Calu3 (cell line): ENCODE measurements at places on chromosomes 16 and 17.
A peak's percentile ranks its signal among the peaks of the same experiment; 100 is the strongest.

GRCh38 chr16:68921637-68922036 lies 78.3 kb downstream of the TANGO6 start:
- peak; percentile 82 for DNase-seq

GRCh38 chr16:87709677-87710076 lies 56.1 kb downstream of the KLHDC4 start:
- no peak for DNase-seq

DNA sequence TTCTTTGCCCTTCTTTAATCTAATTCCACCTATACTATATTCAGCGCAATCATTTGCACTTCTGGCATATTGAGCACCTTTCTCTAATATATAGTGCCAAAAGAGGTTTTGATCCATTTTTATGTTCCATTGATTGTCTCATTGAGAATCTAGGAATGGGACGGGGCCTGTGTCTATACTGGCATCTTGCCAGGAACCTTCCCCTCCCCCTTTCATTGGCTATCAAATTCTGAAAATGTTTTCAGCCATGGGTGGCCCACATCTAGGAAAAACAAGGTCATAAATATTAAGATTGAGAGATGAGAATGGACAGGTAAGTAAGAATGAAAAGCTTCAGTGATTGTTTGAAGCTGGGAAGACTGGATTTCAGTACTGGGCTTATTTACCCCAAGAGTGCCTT lies 159.9 kb downstream of the FTO start:
- DNase-seq = no peak

DNA sequence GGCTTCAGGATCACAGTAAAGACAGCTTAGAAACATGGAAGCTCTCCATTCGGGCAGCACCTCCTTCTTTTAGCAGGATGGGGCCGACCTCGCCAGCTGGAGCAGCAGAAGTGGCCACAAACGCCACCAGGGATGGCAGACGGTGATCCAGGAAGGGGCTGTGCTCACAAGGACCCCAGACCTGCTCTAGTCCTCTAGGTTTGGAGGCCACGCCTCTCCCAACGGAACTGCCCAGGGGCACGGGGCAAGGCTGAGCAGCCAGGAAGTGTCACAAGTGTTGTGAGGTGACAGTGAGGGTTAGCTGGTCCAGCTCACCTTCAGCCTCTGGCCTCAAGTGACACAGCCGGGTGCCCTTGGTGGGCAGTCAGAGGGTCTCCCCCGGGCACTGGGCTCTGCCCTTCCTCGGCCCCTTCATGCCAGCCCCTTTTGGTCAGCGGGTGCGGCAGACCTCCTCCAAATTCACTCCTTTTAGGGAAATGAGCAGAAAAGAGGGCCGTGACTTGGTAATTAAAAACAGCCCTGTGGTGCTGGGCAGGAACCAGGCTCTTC lies 20.4 kb downstream of the CEP295NL start:
- DNase-seq = no peak

DNA sequence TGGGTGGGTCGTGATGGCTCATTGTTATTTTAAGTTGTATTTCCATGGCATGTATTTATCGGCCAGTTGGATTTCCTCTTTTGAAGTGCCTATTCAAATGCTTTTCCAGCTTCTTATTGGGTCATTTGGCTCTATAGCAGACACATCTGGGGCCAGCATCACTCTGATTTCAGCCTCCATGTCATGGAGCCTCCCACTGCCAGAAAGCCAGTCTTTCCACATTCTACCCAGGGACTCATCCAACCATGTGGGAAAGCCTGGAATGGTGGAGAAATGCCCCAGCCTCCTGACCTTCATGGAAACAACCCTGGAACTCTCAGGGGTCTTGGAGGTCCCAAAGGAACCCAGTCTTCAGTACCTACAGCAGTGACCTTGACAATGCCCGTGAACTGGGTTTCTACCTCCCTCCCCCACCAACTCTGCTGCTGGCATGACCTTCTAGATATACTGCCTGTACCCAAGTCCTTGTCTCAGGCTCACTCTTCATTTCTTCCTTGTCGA lies 33.8 kb upstream of the ADGRG1 start:
- no peak for DNase-seq

DNA sequence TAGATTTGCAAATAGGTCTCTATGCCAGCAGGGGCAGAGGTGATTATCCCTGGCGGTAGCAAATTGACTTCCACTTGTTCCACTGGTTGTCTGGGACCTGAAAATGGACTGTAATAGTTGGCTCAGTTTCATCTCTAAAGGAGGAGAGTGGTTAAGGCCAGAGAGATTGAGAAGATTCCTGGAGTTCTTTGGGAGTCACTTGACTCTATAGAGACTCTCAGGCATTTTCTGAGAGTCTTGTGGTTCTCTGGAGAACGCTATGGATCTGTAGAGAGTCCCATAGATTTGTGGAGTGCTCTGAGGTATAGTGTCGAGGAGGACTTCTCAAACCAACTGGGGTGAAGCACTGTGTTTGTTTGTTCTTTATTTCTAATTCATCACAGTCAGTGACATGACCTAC lies 8.9 kb upstream of the PMP22 start:
- DNase-seq = no peak

GRCh38 chr17:39635614-39636176 lies 1.2 kb upstream of the STARD3 start:
- no peak for DNase-seq

- DNase-seq = no peak
Measured at GRCh38 chr17:20122254-20122879, 113.2 kb downstream of the SPECC1 start.

DNA sequence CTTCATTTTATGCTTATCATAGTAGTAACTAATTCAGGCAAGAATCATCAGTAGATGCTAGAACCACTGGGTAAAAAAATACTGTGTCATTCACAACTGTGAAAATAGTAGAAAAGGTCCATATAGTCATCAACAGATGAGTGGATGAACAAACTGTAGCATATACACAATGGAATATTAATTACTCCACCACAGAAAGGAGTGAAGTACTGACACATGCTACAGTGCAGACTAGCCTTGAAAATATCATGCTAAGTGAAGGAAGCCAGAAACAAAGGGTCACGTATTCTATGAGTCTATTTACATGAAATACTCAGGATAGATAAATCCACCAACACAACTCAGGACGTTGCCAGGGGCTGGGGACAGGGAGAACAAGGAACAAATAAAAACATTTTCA lies 13.3 kb downstream of the USP22 start:
- DNase-seq = no peak

DNA sequence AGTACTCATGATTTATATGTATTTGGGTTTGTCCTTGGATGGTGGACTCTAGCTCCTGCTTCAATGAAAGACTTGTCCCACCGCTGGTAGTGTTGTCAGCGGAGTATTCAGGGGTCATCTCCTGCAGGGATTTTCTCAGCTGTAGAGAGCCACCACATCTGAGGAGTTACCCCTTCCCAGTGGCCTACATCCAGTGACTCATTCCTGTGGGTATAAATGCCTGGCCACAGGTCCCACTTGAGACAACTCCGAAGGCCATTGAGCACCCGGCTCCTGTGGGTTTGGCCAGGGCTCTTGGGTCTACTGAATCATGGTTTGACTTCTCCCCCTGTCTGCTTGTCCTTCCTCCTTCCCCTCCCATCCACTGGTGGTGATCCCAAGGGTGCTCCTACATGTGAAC lies 34.6 kb upstream of the WSB1 start:
- DNase-seq = no peak

DNA sequence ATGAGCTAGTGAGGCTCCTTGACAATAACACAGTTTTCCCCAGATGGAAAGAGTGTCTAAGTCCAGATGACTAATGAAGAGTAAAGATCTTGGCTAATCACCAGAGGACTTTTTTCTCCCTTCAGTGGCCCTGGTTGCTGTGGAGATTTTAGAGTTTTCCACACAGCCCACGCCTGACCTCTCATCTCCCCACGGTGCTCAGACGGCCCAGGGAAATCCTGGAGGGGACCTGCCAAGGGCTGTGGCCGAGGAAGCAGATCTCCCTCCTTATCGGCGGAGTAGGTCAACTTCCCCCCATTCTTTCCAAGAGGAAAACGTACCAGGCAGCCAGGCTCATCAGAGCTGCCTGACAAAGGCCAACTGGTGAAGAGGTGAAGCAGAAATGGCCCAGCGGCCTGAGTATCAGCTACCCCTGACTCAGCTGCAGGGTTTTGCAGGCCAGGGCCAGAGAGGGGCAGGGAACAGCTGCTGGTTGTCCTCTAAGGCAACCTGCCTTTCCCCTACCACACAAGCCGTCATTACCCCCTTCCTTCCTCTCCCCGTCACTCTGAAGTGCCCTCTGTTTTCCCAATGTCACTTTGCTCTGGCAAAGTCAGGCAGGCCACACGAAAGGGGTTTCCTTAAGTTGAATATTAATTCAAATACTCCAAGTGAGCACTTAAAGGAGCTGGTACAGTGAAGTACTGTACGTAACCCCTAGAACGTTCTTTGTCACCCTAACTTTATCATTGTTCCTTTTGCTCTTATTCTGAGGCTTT lies 140.2 kb upstream of the ADAMTS18 start:
- no peak for DNase-seq

- no peak for DNase-seq
Measured at GRCh38 chr17:58072862-58073261, 10.4 kb upstream of the DYNLL2 start.

DNA sequence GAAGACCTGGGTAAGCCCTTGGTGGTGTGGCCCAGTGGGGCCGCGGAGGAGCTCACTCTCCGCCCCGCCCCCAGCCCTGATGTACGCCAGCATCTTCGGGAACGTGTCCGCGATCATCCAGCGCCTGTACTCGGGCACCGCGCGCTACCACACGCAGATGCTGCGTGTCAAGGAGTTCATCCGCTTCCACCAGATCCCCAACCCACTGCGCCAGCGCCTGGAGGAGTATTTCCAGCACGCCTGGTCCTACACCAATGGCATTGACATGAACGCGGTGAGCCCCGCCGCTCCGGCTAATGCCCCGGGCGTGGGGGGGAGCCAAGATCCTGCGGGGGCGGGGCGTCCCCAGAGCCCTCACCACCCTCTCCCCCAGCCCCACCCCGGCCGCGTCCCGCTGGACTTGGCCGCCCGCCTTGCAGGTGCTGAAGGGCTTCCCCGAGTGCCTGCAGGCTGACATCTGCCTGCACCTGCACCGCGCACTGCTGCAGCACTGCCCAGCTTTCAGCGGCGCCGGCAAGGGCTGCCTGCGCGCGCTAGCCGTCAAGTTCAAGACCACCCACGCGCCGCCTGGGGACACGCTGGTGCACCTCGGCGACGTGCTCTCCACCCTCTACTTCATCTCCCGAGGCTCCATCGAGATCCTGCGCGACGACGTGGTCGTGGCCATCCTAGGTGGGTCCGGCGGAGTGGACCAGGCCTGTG lies 12.1 kb upstream of the DCAF7 start:
- no peak for DNase-seq

GRCh38 chr17:20228410-20228809 lies 219.3 kb downstream of the SPECC1 start:
- no peak for DNase-seq

DNA sequence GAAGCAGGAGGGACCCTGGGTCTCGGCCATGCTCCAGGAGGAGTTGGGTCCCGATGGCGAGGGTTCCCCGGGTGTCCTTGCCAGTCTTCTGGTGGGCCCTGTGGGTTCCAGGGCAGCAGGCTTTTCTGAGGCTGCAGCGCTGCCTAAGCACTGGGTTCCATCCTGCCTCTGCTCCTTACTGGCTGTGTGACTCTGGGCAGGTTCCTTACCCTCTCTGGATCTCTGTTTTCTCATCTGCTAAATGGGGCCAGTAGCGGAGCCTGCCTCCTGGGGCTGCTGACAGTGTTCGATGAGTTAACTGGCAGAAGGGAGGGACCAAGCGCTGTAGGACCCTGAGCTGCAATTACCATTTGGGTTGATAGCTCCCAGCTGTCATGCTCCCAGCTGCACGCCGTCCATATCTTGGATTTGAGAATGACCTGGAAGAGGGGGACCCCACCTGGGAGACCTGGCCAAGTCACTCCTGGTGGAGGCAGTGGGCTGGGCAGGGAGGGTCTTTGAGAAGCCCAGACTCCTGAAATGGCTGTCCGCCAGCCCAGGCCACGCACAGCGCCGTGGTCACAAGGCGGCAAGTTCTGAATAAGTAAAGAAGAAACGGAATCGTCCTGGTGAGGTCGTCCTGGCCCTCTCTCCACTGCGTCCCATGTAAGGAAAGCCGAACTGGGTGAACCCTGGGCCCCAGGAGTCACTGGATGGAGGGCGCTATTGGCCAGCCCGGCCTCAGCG lies 47.2 kb upstream of the GSE1 start:
- no peak for DNase-seq

GRCh38 chr17:31696703-31697325 lies 162.2 kb downstream of the COPRS start:
- no peak for DNase-seq

GRCh38 chr16:68374961-68375660 lies 64.3 kb downstream of the PRMT7 start:
- DNase-seq = no peak

DNA sequence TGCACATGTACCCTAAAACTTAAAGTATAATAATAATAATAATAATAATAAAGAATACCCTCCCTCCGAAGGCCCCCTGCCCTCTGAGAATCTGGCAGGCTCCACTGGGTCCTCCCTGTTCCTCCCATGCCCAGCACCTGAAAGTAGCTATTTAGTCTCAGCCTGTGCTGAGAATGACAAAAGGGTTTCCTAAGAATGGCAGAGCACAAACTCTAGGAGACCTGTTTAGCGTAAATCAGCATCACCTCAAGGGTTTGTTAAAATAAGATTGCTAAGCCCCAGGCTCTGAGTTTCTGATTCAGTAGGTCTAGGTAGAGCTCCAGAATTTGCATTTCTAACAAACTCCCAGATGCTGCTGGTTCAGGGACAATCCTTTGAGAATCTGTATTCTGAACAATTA lies 606.8 kb upstream of the CDH11 start:
- DNase-seq = no peak

GRCh38 chr17:57626520-57627210 lies 118.4 kb downstream of the CCDC182 start:
- no peak for DNase-seq

DNA sequence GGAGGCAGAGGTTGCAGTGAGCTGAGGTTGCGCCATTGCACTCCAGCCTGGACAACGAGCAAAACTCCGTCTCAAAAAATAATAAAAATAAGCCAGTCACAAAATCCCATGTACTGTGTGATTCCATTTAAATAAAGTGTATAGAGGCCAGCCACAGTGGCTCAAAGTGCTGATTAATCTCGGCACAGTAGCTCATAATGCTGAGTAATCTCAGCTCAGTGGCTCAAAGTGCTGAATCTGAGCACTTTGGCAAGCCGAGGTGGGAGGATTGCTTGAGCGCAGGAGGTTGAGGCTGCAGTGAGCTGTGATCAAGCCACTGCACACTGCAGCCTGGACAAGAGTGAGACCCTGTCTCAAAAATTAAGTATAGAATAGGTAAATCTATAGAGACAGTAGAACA lies 4.9 kb downstream of the TMED6 start:
- DNase-seq = no peak

- peak; percentile 66 for DNase-seq
Measured at GRCh38 chr16:4323845-4324488, 8.1 kb downstream of the GLIS2 start.
